Subcutaneous preadipocyte (primary cell): ENCODE measurements at places on chromosomes 1 and 21. TPM values are rescaled to one million over a fixed set of nuclear protein-coding genes. Genes with fewer than 3 reads are reported as not detected.

Gene WNT3A
- not detected in 2 replicates for total RNA-seq

Gene FAM163A
- not detected in 2 replicates for total RNA-seq

Gene NBPF6
- not detected in 2 replicates for total RNA-seq

Gene SLC41A1
- 8.8 and 12.1 TPM in 2 replicates for total RNA-seq

Gene ACBD6
- total RNA-seq: 44.8 and 45.9 TPM in 2 replicates

Gene HLX
- 5.1 and 10.3 TPM in 2 replicates for total RNA-seq

Gene DIO1
- not detected in 2 replicates for total RNA-seq

Gene ROR1
- 41.2 and 46.7 TPM in 2 replicates for total RNA-seq

Gene CGN
- total RNA-seq: under 0.01 TPM in 1 of 2 replicates, not detected in the other

Gene ANKRD65
- 0.73 and 0.78 TPM in 2 replicates for total RNA-seq

Gene ERVH48-1
- not detected in 2 replicates for total RNA-seq

Gene BCL2L15
- total RNA-seq: 0.59 and 1.8 TPM in 2 replicates

Gene LCE3D
- not detected in 2 replicates for total RNA-seq

Gene LEMD1
- total RNA-seq: not detected in 2 replicates

Gene F13B
- not detected in 2 replicates for total RNA-seq

Gene SLAMF8
- total RNA-seq: under 0.01 TPM in 1 of 2 replicates, not detected in the other

Gene CD53
- not detected in 2 replicates for total RNA-seq

Gene ATP5PO
- total RNA-seq: 104 and 124 TPM in 2 replicates

Gene CD1D
- total RNA-seq: 0.37 and 0.39 TPM in 2 replicates

Gene B3GALT5
- total RNA-seq: not detected in 2 replicates

Gene IGSF9
- total RNA-seq: not detected in 2 replicates

Gene LIN28A
- total RNA-seq: not detected in 2 replicates

Gene XCL1
- total RNA-seq: not detected in 2 replicates

Gene CALML6
- total RNA-seq: under 0.01 and 0.20 TPM in 2 replicates

Gene OR2L13
- not detected in 2 replicates for total RNA-seq

Gene SLC45A3
- total RNA-seq: 0.37 and 0.78 TPM in 2 replicates

Gene KLHDC7A
- total RNA-seq: not detected in 2 replicates

Gene GPR25
- total RNA-seq: not detected in 2 replicates

Gene ANKRD34A
- 1.1 and 2.0 TPM in 2 replicates for total RNA-seq

Gene RCAN1
- total RNA-seq: 26.2 and 35.6 TPM in 2 replicates

Gene CHI3L1
- total RNA-seq: 4.5 and 78.6 TPM in 2 replicates

Gene S100A8
- not detected in 2 replicates for total RNA-seq

Gene CLDN17
- not detected in 2 replicates for total RNA-seq
